Activated gamma-delta T cell treated with Interleukin-2 at 50 U/mL for 16 hours (primary cell): ENCODE measurements at places on chromosomes 5 and 9.

GRCh38 chr9:438066-438465 is 223.4 kb downstream of the DOCK8 start:
- no peak for DNase-seq

DNA sequence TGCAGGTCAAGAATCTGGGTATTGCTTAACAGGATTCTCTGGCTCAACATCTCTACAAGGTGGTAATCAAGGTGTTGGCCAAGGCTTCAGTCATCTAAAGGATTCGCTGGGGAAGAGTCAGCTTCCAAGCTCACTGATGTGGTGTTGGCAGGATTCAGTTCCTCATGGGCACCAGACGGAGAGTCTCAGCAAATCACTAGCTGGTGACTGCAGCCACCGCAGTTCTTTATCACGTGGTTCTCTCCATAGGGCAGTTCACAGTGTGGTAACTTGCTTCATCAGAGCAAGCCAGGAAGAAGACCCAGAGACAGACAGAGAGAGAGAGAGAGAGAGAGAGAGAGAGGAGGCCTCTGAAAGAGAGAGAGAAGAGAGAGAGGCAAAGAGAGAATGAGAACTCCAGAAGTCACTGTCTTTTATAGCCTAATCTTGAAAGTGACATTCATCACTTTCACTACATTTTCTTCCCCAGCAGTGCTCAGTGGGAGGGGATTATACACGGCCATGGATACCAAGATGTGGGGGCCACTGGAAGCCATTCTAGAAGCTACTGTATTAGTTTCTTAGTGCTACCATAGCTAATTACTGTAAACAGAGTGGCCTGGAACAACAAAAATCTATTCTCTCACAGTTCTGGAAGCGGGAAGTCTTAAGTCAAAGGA is 109.2 kb upstream of the SMIM23 start:
- DNase-seq, result no peak

DNA sequence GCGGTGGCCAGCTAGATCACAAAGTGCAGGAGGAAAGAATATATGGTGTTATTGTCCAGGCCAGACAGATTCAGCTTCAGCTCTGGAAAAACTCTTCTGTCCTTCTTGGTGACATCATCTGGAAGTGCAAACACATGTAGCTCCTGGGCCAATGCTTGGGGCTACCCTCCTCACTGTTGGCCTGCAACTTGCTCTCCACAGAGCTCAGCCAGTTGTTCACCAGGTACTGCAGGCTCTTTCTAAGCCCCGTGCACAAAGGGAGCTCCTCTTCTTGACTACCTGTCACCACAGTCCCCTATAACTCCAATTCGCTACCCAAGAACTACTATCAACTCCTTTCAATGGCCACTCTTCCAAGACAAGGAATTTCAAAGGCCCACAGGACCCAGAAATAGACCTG is 1175.9 kb upstream of the CDH9 start:
- no peak for DNase-seq

DNA sequence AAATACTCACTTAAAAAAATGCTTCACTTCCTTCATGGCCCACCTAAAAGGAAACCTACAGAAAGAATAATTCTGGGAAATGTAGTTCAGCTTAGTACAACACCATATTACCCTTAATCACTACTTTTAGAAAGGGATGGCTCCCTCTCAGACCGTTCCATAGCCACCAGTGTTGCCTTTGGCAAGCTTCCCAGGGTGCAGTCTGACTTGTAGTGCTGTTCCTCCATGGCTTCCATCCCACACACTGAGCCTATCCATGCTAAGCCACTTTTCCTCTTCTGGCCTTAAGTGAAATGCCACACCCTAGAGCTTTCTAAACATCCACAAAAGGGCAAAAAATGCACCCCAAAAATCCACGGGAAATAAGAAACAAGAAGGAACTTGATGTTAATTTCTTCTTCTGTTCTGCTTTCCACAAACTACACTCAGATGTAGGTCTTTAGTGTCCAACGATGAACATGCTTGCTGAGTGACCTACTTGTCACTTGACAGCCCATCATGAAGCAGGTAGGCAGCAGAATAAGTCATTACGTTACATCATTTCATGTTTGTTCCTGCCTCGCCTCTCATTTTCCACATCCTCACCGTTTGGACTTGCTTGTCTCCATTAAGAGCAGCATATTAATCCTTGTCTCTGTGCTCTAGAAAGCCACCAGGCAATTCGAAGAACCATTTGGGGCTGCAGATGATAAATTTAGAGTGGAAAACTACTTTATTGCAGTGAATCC is 391.1 kb upstream of the GRAMD2B start:
- no peak for DNase-seq
